ENCODE measurements at places on chromosomes 16 and 17.

DNA sequence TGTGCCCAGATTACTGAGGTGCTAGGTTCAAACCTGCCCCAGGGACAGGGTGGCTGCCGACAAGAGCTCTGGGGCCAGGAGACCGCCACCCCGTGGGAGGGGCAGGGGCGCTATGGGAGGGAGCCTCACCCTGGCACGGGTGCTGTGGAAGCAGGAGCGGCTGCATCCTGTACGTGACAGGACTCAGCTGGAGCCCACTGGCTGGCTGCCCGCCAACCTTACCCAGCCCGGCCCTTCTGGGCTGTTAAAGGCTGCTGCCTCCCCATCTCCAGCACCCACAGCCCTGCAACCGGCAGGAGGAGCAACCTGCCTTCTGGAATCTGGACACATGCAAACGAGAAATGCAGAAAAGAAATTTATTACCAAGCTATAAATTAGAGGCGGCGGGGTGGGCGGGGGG is 11.2 kb downstream of the PAM16 start:
- DNase-seq = no peak

- no peak for DNase-seq
Observed at GRCh38 chr17:4706121-4706520, 2.2 kb upstream of the PELP1 start.

GRCh38 chr16:8120001-8120400 is 470.3 kb downstream of the TMEM114 start:
- no peak for DNase-seq

GRCh38 chr17:80218391-80218790 is 1.7 kb downstream of the SGSH start:
- DNase-seq = no peak

- DNase-seq = no peak
Observed at GRCh38 chr17:28335959-28336871, 654 bp downstream of the TNFAIP1 start.

- DNase-seq = no peak
Observed at GRCh38 chr17:78127888-78128550, 536 bp downstream of the TMC6 start.

DNA sequence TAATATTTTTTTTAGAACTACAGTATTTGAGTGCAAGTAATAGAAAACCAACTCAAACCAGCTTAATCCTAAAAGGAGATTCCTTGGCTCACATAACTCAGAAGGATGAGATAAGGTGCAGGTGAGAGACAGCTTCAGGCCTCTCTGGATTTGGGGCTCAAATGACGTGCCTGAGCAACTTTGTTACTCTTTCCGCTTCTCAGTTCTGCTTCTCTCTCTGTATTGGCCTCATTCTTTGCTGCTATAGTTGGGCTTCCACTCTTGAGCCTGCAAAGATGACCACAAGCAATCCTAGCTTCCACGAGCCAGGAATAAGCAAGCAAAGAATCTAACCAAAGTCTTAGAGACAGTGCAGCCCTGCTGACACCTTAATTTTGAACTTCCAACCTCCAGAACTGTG is 45.0 kb upstream of the NLK start:
- no peak for DNase-seq

GRCh38 chr17:50689956-50690886 is 17.5 kb downstream of the ANKRD40 start:
- no peak for DNase-seq

- DNase-seq = no peak
Observed at GRCh38 chr16:82855471-82855870, 228.7 kb downstream of the CDH13 start.

DNA sequence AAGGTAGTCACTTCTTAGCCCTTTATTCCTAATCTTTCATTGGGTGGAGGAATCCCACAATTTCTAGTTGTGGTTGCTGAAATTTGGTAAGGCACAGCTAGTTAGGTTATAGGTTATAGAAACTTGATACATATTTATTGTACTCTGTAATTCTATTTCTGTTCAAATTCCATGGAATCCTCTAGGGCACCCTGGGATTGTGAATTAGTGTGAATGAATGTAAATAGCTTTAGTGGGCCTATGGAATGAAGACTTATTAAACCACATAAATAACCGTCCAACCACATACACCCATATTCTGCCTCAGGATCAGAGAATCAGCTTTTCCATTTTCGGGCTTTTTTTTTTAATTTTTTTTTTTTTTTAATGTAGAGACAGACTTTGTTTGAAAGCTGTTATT is 9.2 kb downstream of the TANC2 start:
- DNase-seq = no peak

DNA sequence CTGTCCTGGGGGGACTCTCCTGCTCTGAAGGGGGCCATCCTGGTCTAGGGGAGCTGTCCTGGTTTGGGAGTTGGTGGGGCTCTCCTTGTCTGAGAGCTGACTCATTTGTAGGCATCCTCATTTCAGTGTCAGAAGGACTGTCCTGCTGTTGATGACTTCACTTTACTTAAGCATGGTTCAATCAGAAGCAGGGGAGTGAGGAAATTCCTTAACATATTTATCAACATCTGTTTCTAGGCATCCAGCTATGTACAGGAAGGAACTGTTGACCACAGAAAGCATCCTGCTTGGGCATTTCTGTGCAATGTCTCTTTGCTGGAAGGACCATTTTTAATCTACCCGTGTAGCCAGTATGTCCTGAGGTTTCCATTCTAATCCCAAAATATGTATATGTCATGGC is 502.7 kb upstream of the HSBP1 start:
- no peak for DNase-seq

- DNase-seq = no peak
Observed at GRCh38 chr17:65173976-65174683, 37.0 kb downstream of the RGS9 start.

DNA sequence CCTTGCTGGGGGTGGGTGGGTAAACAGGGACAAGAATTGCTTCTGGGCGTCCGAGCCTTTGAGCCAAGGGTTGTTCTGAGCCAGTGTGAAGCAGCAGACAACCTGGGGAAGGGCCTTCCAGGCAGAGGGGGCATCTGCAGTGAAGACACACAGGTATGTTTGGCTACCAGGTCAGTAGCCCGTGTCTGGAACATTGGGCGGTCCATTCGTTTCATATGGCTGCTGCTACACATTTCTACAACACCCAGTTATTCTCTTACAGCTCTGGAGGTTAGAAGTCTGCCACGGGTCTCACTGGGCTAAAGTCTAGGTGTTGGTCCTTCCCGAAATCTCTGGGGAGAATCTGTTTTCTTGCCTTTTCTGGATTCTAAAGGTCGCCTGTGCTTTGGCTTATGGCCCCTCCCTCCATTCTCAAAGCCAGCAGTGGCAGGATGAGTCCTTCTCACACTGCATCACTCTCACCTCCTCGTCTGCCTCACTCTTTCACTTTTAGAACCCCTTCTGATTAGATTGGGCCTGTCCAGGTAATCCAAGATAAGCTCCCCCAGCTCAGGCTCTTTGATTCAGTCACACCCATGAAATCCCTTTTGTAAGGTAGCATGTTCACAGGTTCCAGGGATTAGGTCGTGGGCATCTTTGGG is 136.1 kb downstream of the CLEC16A start:
- DNase-seq = no peak

DNA sequence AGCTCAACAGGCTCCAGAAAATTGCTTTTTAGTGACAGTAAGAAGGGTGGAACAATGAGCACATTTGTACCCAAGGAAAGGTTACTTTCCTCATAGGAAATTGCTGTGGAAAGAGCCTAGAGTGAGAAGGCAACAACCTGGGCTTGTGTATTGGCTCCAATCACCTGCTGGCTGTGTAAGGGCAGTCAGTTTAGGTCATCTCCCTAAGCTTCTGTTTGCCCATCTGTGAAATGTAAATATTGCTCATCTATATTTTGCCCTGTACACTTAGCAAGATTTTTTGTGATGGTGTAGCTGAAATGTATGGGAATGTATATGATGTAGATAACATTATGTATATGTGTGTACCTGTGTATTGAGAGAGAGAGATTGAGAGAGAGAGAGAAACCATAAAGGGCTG is 225.2 kb upstream of the MPHOSPH6 start:
- DNase-seq = no peak

DNA sequence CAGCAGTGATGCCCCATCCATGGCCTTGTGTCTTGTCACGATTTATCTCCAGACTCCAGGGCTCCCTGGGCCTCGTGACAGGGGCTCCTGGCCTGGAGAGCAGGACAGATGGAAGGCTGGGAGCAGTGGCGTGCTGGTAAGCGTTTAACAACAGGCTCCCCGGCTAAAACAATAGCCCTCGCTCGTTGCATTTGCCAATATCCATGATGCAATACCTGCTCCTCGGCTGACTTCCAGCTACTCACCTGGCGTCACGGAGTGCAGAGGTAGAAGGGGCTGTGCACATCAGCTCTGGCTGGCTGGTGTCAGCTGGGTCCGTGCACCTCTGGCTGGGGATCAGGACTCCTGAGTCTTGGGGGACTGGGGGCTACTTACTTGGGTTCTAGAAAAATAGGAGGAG is 1.5 kb upstream of the BICDL2 start:
- no peak for DNase-seq

GRCh38 chr17:44865931-44866330 is 18.2 kb downstream of the HIGD1B start:
- DNase-seq = no peak

- no peak for DNase-seq
Observed at GRCh38 chr17:17181666-17182597, 24.2 kb downstream of the PLD6 start.

DNA sequence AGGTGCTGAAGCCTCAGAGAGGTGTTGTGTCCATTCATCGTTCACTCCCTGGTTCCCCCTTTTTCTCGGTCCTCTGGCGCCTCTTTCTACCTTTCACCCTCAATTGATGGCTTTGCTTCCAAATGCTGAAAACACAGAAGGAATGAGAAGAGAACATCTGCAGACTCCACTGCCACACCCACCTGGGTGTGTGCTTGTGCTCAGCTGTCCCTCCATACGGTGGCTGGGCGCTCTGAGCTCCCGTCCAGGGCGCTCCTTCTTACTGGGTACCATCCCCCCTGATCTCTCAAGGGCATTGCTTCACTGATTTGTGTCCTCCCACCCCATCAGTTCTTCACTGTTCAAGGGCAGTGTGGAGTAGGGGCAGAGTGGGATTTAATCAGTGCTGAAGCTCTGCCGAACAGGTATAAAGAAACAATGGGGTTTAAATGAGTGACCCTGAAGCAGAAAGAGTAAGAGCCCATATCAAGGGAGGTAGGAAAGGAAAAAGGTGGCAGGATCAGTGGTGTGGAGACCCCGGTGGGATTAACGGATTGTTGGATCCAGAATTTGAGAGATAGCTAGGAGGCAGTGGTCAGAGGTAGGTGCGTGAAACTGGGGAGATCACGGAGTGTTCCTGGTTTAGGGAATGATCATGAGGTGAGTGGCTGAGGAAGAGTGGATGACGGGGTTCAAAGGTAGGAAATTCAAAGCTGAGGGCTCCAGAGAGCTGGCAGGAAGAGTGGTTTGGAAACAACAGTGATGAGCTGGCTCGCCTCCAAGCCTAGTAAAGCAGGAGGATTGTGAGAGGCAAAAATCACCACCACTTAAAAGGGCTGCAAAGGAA is 40.8 kb downstream of the MRTFB start:
- DNase-seq = no peak

GRCh38 chr16:84136331-84137125 is 8.4 kb downstream of the HSDL1 start:
- no peak for DNase-seq

- DNase-seq = no peak
Observed at GRCh38 chr16:424033-424622, 1.3 kb upstream of the RAB11FIP3 start.

- DNase-seq = no peak
Observed at GRCh38 chr17:9905902-9906301, 831 bp upstream of the RCVRN start.

- DNase-seq = no peak
Observed at GRCh38 chr17:57963149-57963511, 7.9 kb upstream of the CUEDC1 start.

GRCh38 chr16:71883168-71883848 is 674 bp downstream of the ZNF821 start:
- DNase-seq = no peak

- DNase-seq = no peak
Observed at GRCh38 chr16:29775742-29776408, 2.2 kb upstream of the ZG16 start.

DNA sequence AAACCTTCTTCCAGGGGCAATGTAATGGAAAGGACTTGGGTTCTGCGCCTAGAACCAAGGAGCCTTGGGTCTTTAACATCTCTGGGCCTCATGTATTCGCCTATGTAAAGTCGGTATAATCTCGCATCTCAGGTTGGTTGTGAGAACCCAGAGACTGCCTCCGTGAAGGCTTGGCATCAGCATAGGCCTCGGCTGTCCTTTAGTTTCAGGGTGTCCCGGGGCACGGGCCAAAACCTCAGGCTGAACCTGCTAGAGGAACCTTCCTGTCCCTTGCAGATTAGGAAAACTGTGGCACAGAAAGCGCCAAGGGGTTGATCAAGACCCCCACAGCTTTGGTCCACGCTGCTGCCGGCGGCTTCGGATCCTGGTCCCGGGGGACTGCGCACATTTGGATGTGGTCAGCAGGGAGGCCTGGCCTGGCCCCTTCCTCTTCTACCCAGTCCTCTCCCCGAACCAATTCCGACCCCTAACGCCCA is 772 bp upstream of the PHAF1 start:
- no peak for DNase-seq

GRCh38 chr17:38761612-38762011 is 9.1 kb downstream of the PSMB3 start:
- DNase-seq = no peak

GRCh38 chr16:8722025-8722348 is 47.6 kb downstream of the ABAT start:
- DNase-seq = no peak

DNA sequence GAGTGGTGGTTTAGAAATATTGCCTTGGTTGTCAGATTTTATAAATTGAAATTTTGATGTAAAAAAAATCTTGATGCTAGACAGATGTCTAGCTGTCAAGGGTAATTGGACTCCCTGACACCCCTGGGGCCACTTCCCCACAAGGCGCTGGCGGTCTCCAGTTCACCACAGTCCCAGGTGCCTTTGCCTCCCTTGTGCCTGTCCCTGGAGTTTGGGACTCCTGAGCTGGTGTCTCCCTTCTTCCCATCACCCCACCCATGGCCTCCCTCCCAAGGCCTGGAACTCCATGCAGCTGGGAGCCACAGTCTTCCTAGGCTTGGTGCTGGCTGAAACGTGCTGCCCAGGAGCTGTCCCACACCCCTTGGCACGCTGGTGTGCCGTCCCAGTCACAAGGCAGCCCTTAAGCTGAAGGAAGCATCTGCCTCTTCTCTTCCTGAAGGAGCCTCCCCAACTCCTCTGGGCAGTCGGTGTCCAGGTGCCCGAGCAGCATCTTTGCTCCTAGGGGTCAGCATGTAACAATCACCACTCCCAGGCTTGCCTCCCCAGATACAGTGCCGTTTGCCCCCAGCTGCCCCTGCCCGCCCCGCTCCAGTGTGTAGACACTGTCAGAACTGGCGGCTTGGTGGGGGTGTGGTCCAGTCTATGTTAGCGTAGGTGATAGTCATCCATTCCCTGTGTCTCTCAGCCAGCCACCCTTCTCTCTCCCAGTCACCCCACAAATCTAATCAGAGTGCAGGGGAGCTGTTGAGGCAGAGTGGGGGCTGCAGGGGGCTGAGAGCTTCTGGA is 26.2 kb downstream of the POLR3E start:
- DNase-seq = no peak

DNA sequence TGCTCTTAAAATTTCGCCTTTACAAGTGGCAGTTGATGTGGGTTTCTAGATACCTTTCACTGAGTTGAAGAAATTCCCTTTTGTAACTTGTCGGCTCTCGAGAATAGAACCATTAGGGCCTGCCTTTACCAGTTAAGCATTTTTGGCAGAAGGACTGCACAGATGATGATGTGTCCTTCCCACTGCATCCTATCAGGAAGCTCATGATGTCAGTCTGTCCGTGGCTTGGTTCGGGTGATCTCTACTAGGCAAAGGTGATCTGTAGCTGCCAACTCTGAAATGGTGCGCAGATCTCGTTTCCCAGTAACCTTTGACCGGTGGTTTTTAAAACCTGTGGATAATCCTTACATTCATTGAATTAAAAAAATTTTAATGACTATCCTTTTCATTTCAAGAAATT is 49.7 kb downstream of the ZNRF1 start:
- DNase-seq = no peak

Data from omental fat pad (tissue), 4 donors.